Hindlimb muscle (tissue), 1 donor: ENCODE measurements at places on chromosomes 11 and 22.

DNA sequence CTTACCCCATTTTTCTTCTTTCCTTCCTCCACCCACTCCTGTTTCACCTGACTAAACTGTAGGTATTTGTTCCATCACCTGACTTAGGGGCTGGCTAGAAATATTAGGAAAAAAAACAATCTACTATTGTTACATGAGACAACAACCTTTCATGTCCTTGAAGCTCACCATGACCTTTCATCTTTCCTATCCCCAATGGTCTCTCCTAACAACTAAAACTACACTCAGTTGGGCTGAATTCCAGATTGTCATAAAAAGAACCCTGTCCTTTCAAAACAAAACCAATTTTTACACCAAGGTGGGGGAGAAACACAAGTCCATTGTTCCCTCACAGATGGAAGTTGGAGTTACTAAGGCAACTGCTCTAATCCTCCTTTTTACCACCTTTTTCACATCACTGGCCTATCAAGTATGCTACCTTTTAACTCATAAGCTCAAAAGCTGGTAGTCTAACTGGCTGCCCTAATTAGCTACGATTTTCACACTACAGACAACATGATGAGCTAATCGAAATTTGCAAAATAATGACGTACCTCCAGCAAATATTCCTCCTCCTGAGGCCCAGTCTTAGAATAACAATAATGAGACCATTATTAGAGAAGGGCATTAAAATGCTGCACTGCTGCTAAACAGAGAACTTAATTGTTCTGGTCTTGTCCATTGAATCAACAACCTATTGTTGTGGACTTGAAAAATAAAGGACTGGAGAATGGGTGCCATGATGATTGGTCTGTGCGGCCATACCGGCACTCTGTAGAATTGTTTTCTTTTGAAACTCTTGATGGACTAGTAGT lies 46.5 kb upstream of the SOX6 start:
- DNase-seq, result no peak

DNA sequence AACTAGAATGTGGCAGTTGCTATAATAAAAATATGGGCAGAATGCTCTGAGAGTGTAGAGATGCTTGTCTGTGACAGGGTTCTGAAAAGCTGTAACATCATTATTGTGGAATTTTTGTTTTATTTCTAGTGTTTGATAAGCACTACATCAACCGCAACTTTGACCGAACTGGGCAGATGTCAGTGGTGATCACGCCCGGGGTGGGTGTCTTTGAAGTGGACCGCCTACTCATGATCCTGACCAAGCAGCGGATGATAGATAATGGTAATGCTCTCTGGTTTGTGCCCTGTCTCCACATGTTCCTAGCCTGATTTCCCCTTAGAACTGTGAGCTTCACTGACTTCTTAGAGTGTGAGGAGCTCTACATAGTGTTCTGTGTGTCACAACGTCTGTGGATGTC lies 48.8 kb downstream of the DEPDC5 start:
- DNase-seq, result no peak

GRCh38 chr22:41487037-41487935 lies 18.4 kb downstream of the ACO2 start:
- no peak for DNase-seq

DNA sequence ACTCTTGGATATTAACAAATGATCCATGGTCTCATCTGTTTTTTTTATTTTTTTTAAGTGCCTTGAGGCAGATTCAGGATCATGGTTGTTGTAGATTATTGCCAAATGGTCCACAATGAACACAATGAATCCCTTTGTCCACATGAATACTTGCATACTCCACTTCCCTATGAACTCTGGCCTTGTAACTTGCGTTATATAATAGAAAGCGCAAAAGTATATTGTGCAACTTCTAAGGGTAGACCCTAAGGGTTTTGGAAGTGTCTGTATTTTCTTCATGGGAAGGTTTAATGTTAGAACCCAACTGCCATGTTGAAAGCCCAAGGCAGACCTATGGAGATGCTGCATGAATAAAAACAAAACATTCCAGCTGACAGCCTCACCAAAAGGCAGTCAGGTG lies 8.1 kb upstream of the OR5AL1 start:
- no peak for DNase-seq

GRCh38 chr11:121721961-121722360 lies 269.2 kb upstream of the SORL1-AS1 start:
- DNase-seq, result no peak

DNA sequence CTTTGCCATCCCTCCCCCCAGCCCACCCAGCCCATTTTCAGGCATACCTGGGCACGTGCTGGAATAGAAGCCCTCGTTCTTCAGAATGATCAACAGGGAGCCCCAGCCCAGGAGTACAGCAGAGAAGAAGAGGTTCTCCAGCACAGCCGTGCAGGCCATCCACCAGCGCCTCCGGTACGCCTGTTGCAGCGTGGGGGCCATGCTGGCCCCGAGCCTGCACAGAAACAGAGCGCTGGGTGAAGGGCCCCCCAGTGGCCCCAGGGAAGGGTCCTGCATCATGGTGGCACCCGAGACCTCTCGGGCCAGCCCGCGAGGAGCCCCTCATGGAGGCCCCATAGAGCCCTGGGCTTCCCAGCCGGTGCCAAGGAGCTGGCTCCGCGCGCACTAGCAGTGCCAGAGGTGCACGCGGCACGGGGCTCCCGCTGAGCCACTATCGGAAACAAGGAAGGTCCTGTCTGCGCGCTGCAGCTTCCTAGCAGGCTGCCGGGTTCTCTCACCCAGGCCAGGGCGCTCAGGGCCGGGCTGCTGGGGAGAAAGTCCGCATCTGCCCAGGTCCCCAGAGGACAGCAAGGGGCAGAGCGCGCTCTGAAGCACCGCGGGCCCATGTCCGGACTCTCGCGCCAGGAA lies 1.5 kb downstream of the SLC43A1 start:
- no peak for DNase-seq

GRCh38 chr11:120248551-120249278 lies 8.8 kb downstream of the POU2F3 start:
- DNase-seq, result no peak

DNA sequence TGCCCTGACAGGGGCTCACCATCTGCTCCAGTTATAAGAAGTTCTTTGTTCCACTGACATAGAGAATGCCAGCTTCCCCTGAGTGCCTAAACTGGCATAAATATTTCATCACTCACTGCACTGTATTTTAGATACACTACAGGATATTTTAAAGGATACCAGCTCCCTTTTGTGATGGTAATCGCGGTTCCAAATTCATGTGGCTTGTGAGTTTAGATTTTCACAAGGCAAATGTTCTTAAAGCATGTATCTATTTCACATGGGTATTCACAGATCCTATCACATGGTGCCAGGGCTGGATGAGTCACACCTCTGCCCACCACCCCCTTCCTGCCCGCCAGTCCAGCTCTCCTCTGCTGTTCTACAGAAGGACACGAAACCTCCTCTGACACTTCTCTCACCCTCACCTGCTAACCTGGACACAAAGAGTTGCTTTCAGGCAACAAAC lies 105.5 kb downstream of the KCNC1 start:
- no peak for DNase-seq

GRCh38 chr11:76086743-76087635 lies 119.3 kb downstream of the WNT11 start:
- no peak for DNase-seq

- DNase-seq, result no peak
These were observed 8.9 kb upstream of the UCP2 start for GRCh38 chr11:73991471-73992006.
